ENCODE measurements at places on chromosomes 1 and 21.

GRCh38 chr1:19178734-19179398 is 31.2 kb downstream of the UBR4 start:
- no peak for DNase-seq

DNA sequence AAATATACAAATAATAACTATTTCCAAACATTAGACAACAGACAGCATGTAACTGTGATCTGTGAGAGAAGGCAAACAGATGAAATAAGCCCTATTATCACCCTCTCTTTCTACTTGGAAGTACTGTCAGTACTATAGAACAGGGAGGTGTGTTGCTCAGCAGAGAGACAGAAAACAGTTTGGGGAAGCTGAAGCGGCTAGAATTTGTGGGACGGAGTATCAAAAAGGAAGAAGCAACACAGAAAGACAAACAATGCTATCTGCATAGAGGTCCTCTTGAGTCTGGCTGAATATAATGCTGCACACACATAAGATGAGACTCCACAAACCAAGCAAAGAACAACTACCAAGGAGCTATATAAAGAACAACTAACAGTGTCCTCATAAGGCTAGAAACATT is 59.4 kb downstream of the ZZZ3 start:
- no peak for DNase-seq

- DNase-seq: no peak
These were observed 163.3 kb downstream of the RHOU start for GRCh38 chr1:228898582-228898992.

GRCh38 chr21:41164052-41164451 is 3.9 kb upstream of the BACE2 start:
- DNase-seq: no peak

GRCh38 chr1:246199086-246199645 is 307.9 kb downstream of the SMYD3 start:
- no peak for DNase-seq
